ENCODE measurements at places on chromosomes 1 and 21.
A peak's percentile ranks its signal among the peaks of the same experiment; 100 is the strongest.

DNA sequence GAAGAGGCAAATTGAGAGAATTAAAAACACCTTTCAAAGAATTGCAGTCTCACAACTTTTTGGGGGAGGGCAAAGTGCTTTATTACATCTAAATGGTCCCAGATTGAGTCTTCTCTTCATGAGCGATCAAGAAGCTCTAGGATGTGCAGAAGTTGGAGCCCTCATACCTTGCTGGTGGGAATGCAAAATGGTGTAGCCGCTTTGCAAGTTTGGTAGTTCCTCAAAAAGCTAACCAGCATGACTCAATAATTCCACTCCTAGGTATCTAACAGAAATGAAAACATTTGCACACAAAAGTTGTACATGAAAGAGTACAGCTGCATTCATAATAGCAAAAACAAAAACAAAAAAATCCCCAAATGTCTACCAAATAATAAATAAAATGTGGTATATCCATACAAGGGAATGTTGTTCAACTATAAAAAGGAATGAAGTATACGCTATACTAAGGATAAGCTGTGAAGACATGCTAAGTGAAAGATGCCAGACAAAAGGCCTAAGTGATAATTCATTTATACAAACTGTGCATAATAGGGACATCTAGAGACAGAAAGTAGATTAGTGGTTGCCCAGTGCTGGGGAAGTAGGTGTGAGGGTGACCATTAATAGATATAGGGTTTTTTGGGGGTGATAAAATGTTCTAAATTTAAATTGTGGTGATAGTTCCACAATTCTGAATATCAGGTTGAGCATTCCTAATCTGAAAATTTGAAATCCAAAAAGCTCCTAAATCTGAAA is 55.2 kb downstream of the SELENOF start:
- no peak for DNase-seq

- DNase-seq = no peak
Measured at GRCh38 chr1:37667023-37667671, 25.2 kb upstream of the CDCA8 start.

- DNase-seq = no peak
Measured at GRCh38 chr1:72620453-72620852, 338.1 kb upstream of the NEGR1 start.

GRCh38 chr1:932776-933602 is 9.3 kb downstream of the SAMD11 start:
- no peak for DNase-seq

- no peak for DNase-seq
Measured at GRCh38 chr1:181646710-181647109, 163.4 kb downstream of the CACNA1E start.

DNA sequence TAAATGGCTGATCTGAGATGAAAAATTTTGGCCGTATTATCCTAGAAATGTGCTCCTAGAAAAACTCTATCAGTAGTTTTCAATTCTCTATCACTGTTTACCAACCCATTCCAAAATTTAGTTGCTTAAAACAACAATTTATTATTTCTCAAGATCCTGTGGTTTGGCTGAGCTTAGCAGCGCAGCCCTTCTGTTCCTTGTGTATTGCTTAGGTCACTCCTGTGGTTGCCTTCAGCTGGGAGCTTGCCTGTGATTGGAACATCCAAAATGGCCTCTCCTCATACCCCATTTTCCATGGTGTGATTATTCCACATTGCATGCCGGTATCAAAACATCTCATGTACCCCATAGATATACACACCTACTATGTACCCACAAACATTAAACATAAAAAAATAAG is 22.8 kb upstream of the STUM start:
- no peak for DNase-seq

DNA sequence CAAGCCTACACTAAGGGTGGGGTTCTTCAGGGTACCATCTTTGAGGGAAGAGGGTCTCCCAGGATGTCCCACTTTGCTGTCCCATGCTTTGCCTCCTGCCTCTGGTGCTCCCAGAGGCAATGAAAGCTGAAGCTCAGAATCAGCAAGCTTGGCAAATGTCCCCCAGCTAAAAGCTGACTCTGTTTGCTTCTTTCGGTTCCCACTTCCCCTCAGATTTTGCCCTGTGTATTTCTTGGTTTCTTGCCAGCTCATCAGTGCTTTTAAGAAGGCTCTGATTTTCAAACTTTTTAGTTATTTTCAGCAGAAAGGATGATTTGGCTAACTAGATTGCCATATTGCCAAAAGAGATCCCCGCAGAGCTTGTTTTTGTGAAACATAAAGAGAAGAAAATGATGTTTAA is 33.1 kb upstream of the COG2 start:
- no peak for DNase-seq

DNA sequence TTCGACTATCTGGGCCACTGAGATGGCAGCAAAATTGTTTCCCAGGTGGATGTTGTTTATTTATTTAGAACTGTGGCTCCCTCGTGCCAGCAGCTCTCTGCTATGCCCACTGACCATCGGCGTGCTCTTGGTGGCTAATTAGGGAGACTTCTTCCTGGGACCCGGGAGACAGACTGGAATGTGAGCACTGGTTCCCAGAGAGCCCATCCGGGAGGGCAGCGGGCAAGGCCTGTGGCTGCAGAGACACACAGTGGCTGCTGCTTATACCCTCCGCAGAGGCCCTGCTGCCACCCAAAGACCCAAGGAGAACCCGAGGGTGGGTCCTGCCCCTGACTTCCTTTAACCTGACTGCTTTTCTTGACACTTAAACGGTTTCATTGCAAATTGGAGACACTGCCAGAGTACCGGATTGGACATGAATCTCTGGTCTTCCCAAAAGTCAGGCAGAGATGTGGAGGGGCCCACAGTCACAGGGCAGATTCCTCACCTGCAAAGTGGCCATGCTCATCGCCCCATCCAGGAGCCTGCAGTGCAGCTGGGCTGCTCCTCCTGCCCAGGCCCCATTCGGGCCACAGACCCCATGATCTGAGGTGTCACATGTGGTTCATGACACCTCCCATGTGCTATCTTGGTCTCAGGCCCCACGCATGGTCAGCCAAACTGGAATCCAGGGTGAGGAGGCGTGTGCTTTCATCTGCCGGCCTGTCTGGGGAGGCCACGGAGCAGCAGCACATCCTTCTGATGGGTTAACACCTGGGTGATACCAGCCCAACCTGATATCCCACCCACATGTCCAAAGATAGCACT is 5.7 kb upstream of the MATN1 start:
- DNase-seq = peak; percentile 24

- DNase-seq = no peak
Measured at GRCh38 chr21:28253338-28253737, 739.3 kb downstream of the LTN1 start.

DNA sequence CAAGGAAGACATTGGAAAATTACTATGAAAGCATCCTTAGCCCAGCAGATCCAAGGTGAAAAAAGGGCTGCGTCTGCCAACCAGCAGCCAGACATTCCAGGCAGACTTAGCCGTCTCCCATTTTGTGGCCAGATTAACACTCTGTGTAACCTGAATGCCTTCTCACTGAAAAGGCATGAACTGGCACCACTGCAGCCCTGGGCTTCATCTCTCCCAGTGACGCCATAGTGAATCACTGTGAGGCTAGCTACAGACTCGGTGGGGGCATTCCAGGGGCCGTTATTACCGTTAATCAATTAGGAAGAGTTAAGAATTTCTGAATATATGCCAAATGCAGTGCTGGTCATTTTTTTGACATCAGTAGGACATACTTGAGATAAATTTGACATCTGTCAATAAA is 627.4 kb downstream of the LMO4 start:
- DNase-seq = no peak

DNA sequence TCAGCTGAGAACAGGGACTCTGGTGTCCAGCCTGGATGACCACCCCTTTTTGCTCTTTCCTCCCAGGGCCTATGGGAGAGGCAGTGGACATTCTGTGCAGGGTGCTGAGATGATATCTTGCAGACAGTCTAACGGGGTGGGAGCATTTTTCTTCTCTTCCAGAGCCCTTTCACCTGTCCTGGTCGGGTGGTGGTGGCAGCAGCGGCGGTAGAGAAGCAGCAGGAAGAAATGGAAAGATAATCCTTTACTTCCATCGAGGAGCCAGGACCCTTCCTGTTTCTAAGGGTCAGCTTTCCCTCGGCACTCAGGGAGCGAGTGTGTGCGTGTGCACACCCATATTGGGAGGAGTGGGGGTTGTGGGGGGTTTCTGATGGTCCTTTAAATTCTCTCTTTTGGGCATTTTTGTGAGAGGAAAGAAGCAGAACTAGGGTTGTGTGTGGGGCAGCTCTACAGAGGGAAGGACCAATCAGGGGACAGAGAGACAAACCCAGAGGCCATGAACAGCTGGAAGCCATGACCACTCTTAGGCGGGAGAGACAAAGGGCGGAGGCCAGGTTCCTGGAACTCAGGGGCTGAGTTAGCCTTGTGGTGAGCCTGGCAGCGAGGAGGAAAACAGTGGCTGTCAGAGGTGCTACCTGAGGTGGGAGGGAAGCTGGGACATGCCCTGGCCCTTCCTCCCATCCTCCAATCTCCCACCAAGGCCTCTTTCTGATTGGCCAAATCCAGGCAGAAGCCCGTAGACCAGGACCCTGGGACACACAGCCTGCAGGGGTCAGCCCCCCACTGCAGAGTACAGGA is 31.2 kb upstream of the CSF3R start:
- DNase-seq = no peak

DNA sequence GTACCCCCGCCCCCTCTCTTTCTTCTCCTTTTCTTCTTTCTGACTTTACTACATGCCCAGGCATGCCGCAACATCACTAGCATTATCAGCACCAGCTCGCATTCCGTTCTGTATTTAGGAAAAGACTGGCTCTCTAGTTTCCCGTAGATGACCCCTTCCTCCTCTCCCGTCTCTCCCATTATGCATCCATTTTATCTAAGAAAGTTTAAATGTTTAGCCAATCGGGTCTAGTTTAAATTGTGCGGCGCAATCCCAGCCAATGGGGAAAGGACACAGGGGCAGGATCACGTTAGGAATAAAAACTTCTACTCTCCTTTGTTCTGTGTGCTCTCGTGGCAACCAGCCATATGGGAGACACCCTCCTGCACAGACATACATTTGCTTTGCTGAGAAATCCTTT is 2.3 kb upstream of the KRTAP10-7 start:
- no peak for DNase-seq
